RWPE1 (cell line): ENCODE measurements at places on chromosomes 7 and 10.

- no peak for DNase-seq
Observed at GRCh38 chr7:24034251-24034650, 249.7 kb upstream of the NPY start.

DNA sequence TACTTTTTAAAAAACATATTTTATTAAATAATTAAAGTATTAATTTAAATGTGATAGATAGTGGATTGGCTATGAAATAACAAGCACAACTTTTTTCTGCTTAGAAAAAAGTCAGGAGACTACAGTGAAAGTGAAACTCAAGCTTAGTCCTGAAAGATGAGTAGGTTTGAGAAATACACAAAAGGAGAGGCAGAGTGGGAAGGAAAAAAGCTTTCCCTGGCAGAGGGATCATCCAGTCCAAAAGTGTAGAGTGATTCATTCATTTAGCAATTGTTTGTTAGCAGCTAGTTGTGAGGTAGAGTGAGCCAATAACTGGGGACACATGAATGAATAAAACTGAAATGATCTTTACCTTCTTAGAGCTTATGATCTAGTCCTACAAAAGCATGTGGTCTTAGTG is 93.5 kb downstream of the FOXP2 start:
- DNase-seq: no peak

GRCh38 chr7:128025819-128026218 is 5.4 kb downstream of the LRRC4 start:
- no peak for DNase-seq

GRCh38 chr10:1200866-1201807 is 145.0 kb downstream of the WDR37 start:
- no peak for DNase-seq

GRCh38 chr7:140082770-140083169 is 20.0 kb upstream of the PARP12 start:
- no peak for DNase-seq

DNA sequence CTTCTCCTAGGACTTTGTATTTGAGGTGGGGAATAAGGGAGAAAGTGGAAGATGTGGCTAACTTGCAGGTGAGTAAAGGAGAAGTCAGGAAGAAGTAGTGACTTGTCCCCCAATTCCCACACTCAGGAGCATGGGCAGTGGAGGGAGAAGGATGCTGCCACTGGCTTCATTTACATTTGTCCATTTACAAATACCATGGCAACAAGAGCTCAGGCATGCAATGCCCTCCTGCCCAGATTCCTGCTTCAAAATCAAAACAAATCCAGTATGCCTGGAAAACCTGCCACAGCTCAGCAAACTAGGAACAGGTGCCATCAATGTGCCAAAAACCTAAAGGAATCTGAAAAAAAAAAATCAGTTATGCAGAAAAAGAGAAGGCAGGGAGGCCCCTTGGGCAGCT is 139.9 kb downstream of the KCNMA1 start:
- no peak for DNase-seq

- no peak for DNase-seq
Observed at GRCh38 chr7:6074612-6075380, 43.6 kb downstream of the ANKRD61 start.

DNA sequence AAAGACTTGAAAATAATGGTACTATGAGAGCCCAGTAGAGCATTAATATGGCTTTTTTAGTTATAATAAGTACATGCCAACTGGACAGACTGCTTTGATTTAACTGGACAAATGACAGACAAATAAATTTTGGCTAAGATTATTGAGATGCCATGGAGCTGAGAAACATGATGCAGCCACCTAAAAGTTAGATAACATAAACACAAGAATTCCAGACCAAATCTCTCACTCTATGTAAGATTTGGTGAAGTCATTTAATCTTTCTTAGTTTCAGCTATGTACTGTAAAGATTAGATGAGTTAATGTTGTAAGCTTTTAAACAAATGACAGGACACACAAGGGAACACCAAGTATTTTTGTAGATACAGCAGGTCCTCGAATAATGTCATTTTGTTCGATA is 118.2 kb downstream of the CACNA2D1 start:
- no peak for DNase-seq

GRCh38 chr7:30196408-30196807 is 61.6 kb downstream of the MTURN start:
- no peak for DNase-seq

DNA sequence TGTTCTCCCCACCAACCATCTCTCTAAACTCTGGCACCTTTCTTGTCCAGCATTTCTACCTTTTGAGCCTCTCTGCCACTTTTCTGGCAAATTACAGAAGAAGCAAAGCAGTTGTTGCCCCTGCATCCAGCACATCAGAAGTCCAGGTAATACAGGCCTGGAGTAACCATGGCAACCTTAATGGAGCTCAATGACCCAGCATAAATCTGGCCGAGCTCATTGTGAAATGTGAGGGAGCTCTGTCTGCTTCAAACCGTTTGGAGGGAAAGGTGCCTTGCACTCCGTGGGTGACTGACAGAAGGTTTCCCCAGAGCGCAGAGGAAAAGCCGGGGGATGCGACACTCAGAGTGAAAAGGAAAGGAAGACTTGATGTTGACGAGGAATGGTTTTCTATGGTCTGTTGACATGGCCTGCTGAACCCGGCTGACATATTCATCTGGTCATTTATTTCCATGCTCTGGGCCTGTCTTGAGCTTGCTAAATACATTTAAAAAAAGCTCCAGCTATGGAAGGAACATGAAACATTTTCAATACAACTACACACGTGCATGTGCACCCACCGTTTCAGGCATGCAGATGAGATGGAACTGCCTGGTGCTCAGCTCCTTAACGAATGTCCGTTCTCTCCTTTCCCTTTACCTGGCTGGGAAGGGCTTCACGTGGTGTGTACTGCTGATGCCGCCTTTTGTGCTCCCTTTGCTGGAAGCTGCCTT is 74.9 kb downstream of the ADRA2A start:
- DNase-seq: no peak

- DNase-seq: no peak
Observed at GRCh38 chr7:25716421-25716820, 435.6 kb upstream of the NFE2L3 start.

- DNase-seq: peak; percentile 15
Observed at GRCh38 chr7:70178787-70179186, 580.5 kb downstream of the AUTS2 start.

GRCh38 chr10:128927497-128928161 is 539.4 kb upstream of the MGMT start:
- DNase-seq: no peak

DNA sequence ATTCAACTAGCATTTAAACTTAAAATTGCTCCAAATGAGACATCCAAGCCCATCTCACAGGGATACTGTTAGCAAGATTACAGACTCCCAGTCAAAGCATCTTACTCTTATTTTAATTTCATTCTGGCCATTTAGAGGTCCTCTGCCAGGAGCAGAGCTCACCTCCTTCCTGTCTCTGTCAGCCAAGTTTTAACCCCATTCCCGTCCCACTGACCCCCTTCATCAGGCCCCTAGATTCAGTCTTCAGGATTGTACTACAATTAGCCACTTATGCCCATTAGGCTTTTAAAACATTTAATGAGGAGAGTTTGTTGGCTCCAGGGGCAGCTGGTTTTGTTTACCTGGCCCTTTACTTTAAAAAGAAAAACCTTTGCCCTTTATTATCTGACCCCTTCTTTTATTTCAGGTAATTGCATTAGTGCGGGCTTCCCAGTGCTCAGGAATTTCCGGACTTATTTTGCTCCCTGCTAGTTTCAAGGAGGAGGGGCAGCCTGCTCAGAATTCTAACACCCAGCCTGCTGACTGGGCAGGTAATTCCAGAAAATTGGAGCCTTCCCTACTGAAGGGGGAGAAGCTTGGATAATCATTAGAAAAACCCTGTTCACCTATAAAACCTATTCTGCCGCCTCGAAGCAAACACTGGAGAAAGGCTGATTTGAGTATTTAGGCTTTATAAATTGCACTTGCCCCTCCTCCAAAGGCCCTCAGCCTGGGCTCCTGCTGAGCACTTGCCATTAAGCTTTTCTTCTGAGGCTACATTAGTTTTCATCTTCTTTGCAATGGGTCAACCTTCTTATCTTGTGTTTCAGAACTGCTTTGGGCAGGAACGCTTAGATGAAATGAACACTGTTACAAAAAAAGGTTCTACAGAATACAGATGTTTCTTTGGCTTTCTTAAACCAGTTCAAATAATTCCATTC is 200.5 kb upstream of the HPS1 start:
- no peak for DNase-seq

DNA sequence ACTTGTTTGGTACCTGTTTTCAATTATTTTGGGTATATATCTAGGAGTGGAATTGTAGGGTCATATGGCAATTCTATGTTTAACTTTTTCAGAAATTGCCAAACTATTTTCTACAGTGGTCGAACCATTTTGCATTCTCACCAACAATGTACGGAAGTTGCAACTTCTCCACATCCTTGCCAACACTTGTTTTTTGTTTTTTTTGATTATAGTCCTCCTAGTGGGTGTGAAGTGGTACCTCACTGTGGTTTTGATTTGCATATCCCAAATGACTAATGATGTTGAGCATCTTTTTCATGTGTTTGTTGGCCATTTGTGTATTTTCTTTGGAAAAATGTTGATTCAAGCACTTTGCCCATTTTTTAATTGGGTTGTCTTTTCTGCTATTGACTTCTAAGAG is 122.1 kb downstream of the RPS24 start:
- no peak for DNase-seq

GRCh38 chr7:151459726-151460473 is 20.0 kb upstream of the CRYGN start:
- DNase-seq: peak; percentile 69

DNA sequence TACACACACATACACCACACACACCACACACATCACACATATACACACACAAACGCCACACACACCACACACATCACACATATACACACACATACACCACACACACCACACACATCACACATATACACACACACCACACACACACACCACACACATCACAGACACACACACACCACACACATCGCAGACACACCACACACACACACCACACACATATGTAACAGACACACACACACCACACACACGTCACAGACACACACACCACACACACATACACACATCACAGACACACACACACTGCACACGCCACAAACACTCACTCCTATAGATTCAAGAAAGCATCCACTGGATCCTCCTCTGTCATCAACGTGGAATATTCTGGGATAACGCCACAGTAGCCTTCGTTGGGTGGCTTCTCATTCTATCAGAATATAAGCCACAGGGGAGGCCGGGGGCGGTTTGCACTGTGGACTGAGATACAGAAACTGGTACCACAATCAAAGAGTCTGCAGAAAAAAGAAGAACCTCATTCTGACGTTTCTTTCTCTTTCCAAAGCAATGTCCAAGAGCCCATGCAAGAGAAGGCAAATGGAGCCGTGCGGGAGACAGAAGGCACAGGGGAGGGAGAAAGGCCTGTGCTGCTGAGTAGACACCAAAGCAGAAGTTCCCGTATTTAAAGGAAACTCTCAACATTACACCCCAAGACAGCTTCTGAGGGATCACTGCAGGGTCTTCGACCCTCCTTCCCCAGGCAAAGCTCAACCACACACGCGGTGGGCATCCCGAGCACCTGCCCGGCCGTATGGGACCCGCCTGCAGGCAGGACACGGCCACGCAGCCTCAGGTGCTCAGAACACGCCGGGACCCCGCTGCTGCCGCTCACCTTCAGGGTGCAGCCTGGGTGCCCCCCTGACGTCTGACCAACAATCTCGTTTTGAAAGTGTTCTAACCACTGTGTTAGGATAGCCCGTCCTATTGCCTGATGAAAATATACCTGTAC is 321.2 kb downstream of the DNAJB6 start:
- DNase-seq: no peak

- no peak for DNase-seq
Observed at GRCh38 chr10:24340883-24341282, 131.9 kb downstream of the KIAA1217 start.

- DNase-seq: no peak
Observed at GRCh38 chr10:44180321-44181168, 204.4 kb downstream of the CXCL12 start.

DNA sequence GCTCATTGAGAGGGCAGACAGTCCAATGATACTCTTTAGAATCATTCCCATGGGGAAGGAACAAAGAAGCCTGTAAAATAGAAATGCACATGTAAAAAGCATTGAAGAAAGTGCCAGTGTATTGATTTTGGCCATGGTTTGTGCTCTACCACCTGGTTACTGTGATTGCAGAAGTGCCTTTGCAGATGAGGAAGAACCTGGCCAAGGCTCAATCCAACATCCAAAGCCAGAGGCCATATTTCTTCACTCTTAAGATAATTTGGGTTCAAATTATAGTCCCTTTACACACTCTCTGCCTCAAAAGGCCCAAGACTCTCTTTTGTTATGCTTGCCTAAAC is 122.1 kb downstream of the EGFR start:
- DNase-seq: no peak
